Activated CD4-positive, alpha-beta T cell treated with anti-CD3 and anti-CD28 coated beads for 4 hours (primary cell): ENCODE measurements at places on chromosomes 2 and 18.

- no peak for DNase-seq
These were observed 53.3 kb upstream of the NFU1 start for GRCh38 chr2:69490486-69490885.

- no peak for DNase-seq
These were observed 123.0 kb downstream of the ACAA2 start for GRCh38 chr18:49690312-49690711.

DNA sequence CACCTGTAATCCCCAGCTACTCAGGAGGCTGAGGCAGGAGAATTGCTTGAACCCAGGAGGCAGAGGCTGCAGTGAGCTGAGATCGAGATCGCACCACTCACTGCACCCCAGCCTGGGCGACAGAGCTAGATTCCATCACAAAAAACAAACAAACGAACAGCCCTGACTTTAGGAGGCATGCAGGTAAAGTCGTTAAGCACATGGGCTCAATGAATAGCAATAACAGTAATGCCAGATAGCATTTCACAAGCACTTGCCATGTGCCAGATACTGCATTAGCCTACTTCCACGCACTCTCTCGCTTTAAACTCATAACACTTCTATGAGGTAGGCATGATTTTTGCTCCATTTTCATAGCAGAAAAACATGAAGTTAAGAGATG is 135.6 kb upstream of the KLHL14 start:
- DNase-seq, result no peak

- no peak for DNase-seq
These were observed 12.6 kb downstream of the DHX57 start for GRCh38 chr2:38863061-38863695.

- no peak for DNase-seq
These were observed 23.8 kb downstream of the STAT1 start for GRCh38 chr2:190990132-190990531.

DNA sequence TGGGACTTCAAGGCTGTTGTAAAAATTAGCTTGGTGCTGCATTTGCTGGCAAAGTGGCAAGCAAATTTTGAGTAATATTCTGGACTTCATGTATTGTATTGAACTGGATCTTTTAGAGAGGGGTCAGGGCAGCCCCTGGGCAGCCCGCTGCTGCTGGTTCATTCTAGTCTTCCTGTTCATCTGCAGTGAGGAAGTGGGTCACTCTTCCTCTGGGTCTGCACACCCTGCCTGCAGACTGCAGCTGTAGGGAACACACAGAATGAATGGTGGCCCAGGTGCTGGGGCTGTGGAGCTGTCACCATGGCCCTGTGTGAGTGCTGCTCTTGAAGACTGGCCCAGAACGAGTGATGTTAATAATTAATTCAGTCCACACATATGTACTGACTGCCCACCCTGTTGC is 9.4 kb downstream of the SH3RF3 start:
- DNase-seq, result no peak

DNA sequence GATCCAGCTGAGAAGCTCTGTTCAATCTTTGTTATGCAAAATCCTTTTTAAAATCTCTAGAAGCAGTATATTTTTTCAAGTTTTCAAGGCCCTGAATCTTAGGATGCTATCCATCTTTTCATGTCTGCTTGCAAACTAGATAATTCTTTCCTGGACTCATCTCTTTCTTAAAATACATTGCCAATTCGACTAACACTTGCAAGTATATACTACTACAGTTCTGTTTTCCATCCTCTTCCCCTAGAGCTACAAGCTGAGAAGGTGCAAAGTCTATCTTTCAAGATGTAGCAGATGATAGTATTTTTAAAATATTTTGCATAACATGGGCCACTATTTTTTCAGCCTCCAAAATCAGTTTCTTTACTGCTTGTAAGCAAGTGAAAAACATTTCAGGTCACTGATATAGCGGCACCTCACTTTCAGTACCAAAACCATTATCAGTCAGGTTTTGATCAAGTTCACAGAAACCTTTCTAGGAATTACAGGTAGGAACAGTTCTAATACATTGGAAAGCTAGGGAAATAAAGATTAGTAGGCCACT is 196.4 kb upstream of the CDH20 start:
- no peak for DNase-seq

DNA sequence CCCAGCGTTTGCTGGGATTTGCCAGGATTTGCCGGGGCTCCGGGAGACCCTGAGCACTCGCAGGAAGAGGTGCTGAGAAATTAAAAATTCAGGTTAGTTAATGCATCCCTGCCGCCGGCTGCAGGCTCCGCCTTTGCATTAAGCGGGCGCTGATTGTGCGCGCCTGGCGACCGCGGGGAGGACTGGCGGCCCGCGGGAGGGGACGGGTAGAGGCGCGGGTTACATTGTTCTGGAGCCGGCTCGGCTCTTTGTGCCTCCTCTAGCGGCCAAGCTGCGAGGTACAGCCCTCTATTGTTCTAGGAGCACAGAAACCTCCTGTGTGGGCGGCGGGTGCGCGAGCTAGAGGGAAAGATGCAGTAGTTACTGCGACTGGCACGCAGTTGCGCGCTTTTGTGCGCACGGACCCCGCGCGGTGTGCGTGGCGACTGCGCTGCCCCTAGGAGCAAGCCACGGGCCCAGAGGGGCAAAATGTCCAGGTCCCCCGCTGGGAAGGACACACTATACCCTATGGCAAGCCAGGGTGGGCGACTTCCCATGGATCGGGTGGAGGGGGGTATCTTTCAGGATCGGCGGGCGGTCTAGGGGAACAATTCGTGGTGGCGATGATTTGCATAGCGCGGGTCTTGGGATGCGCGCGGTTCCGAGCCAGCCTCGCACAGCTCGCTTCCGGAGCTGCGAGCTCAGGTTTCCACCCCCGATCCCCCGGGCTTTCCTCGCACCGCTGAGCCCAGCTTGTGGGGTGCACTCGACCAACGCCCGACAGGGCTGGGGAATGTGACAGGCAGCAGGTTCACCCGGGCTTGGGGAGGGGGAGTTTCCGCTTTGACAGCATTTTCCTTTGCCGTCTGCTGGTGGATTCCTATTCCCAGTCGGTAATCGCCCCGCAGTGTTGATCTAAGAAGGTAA is 2.8 kb downstream of the ONECUT2 start:
- no peak for DNase-seq

DNA sequence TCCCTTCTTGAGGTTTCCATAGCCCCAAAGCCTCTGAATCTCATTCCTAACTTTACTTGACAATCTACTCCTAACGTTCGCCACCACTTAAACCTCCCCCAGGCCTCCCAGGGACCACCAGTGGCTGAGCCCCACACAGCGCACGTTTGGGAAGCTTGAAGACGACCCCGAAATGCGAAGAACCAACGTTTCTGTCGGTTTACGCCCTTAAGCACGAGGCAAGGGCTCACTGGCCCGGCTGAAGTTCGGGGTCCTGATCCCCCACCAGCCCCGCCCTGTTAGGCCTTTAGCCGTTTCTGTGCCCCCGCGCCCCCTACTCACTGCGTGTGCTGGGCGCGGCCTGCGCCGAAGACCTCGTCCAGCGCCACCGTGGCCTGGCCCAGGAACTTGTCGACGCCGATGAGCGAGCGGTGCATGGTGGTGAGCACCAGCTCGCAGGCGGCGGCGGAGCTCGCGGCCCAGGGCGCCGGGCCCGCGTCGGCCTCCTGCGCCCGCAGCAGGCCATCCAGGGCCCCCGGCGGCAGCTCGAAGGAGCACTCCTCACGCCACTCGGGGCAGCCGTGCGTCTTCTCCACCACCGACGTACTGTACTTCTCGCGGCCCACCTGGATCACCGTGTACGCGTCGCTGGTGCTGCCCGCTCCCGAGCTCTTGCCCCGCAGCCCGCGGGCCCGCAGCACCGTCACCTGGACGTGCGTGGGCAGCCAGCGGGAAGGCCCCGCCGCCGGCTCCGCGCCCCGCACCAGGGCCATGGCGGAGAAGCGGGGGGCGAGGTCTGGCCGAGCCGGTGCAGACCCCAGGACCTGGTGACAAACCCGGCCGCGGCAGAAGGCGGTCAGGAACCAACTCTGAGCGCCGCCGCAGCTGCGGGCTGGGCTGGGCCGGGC is 479 bp downstream of the RAB11FIP5 start:
- peak; percentile 14 for DNase-seq

DNA sequence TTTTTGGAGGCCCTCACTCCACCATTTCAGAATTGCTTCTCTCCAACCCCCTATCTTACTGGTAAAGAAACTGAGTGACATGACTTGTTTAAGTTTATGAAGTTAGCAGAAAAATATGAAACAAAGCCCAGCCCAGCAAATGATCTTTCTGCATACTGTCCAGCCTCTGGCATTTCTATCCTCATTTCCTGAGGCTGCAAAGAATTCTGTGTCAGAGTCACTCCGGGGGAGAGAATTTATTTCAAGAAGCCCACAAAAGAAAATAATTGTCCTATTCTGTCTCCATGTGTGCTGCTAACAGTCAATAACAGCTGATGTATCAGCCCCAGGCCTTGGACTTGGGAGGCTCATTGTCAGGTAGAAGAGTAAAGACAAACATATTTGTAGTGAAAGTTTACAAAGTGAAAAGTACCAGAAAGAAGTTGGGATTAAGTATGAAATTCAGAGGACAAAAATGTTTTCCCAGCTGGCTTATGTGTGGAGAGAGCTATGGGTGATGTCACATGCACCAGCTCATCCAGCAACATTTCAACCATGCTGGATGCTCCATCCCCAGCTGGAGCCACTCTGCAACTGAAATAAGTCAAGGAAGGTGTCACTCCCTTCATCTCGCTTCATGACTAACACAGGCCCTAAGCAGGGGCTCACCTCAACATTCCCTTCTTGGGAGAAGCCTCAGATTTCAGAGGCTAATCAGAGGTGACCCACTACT is 42.3 kb downstream of the TRABD2A start:
- DNase-seq, result no peak

DNA sequence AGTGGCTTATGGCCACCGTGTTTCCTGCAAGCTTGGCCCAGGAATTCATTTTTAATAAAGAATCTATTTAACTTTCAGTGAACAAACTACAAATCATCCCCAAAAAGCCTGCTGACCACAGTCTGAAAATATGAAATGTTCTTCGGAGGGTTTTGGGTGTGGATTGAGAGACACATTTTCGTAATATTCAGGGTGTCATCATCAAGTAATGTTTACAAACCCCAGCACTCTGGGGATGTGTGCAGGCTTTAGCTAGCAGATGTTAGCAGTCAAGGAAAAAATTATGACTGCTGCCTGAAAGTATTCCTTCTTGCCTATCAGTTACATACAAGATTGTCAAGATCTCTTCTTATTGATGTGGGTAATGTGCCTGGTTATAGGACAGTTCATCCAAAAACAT is 143.9 kb upstream of the FN1 start:
- DNase-seq, result no peak

DNA sequence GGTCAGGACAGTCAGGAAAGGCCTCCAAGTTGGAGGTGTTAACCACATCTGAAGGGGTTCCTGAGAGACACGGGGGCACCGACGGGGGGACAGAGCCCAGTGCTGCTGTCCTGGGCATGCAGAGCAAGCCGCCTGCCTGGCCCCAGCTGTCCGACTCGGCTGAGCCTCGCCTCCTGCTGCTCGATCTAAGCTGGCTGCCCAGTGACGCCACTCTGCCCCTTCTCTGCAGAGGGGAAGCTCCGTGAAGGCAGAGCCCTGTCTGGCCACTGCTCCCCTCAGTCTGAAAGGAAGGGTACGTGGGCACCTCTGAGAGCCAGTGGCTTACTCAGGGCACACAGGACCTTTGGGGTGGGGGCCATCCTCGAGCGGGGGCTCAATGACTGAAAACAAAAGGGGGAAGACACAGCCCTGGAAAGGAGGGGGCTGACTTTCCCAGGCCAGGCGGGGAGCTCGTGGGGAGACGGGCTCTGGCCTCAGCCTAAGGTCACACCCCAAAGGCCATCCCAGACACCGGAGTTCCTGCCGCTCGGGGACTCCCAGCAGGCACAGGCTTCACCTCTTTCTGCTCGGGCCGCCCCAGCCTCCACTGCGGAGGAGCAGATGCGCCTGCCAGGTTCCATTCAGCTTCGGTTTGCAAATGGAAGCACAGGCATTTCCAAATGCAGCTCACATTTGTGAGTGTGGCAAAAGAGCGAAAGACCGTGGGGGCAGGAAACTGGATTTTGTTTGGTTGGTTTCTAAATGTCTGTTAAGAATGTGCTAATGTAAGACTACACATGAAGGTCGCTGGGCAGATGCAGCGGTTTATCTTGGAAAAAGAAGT is 136.9 kb downstream of the HDAC4 start:
- no peak for DNase-seq

DNA sequence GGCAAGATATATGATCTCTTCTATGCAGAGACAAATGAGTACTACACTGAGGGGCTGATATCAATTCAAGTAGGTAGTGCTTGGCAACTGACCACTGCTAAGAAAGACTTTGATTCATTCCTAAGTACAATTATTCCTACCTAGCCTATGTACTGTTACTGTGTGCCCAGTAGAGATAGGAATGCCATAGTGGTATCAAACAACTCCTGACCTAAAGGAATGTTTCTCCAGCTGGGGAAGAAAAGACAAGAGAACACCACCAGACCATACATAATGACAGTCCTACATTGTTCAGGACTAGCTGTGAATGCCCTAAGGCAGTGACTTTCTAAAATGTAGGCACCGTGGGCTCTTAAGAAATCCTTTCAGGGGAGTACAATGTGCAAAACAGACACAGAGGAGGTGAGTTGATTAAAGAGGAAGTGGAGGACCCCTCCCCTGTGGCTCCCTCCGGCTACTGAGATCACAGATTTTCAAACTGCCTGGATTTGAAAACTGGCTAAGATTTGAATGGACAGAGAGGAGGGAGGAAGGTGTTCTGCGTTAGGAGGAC is 89.1 kb downstream of the ANTXR1 start:
- DNase-seq, result no peak

DNA sequence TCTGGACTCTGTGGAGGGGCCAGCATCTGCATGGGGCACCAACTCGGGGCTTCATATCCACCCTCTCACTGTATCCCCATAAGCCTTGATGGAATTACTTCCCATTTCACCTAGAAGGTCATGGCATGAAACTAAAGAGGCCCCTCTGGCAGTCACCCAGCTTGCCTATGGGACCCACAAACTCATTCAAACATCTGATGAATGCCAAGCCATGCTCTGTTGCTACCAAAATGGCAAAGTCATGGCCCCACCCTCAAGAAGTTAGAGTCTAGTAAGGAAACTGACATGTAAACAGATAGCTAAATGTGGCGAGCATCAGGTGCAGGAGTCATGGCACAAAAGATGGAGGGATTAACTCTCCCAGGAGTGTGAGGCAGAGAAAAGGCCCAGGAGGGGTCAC is 14.5 kb downstream of the CYB5A start:
- DNase-seq, result no peak

GRCh38 chr2:109175350-109175678 is 46.3 kb downstream of the SH3RF3 start:
- no peak for DNase-seq
